Skeletal muscle cell (primary cell): ENCODE measurements at places on chromosomes 16 and 17.

- DNase-seq: peak; percentile 35
Measured at GRCh38 chr16:11359370-11359769, 14.1 kb downstream of the RMI2 start.

GRCh38 chr16:24852281-24852721 lies 6.5 kb downstream of the SLC5A11 start:
- no peak for DNase-seq

- no peak for DNase-seq
Measured at GRCh38 chr17:38671939-38672720, 2.6 kb downstream of the EPOP start.

GRCh38 chr17:81869221-81870130 lies 1.7 kb downstream of the ARHGDIA start:
- no peak for DNase-seq

DNA sequence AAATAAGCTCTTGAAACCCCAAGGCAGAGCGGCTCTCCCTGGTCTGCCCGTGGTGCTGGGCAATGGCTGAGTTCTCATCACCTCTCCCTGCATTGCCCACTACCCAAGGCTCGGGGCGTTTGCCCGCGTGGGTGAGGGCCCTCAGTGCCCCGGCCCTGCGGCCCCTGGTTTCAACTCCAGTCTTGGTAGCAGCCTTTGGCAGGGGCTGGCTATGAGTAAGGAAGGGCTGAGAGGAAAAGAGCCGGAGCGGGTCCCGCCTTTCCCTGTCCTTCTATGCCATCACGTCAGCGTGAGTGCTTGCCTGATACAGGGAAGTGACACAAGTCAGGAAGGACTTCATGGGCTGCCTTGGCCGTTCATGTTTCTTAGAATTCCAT lies 71.7 kb upstream of the CBX4 start:
- DNase-seq: no peak

- no peak for DNase-seq
Measured at GRCh38 chr17:51627779-51628178, 367.4 kb downstream of the UTP18 start.

DNA sequence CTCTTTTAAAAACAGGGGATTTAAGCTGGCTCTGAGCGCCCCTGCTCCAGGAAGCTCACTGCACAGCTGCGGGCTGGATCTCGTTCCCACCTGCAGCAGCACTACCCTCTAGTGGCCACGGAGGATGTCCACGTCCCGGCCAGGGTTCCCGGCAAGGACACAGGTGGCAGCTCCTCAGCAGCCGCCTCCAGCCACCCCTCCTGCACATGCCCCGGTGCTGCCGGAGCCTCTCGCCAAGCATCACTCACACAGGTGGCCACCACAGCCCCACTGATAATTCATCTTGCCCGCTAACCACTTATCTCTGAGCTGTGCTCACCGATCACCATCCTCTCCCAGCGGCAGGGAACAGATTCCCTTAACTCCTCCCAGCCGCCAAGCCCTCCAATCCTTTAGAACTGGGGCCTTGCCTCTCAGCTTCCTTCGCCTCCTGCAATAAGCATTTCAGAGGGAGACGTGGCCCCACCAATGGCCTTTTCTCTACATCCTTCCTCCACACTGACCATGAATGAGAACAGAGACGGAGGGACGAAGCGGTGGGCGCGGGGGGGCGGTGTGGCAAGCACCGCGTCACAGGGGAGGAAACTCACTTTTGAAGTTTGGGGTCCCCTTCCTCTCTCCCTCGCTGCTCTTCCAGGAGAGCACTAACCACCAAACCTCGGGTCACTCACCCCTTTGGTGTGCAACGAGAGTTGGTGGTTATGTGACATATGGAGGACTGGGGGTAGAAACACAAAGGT lies 222.1 kb downstream of the RBFOX3 start:
- no peak for DNase-seq

DNA sequence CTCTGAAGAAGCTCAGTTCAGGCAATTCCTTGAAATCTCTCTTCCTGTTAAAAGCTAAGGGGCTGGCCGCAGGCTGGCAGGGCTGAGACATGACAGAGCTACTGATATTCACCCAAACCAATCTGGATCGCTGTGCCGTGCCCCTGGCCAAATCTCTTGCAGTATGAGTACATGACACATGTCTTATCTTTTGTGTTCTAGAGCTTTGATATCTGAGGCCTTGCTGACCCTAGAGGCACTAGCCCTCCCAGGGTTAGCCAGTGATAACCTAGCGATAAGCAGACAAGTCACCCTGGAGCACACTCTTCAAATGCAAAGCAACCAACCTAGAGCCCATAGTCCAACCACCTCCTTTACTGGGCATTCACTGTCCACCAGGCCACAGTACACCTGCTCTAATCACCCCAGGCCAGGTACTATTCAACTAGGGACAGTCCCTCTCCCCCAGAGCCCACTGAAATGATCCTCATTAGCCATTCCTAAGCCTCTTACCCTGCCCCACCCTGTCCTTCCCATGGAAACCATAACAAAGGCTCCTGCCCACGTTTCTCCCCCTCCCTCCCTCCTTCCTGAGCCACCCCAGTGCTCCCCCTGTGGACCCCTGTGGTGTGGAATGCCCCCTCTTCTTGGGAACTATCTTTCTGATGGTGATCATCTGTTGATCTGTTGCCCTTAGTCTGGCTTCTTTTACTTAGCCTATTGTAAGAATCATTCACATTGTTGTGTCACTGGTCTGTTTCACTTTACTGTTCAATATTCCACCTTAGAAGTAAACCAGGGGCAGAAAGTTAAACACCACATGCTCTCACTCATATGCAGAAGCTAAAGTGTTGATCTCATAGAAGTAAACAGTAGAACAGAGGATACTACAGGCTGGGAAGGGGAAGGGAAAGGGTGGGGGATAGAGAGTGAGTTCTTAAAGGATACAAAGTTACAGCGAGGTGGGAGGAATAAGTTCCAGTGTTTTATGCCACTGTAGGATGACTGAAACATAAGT lies 52.5 kb downstream of the TEKT5 start:
- no peak for DNase-seq

DNA sequence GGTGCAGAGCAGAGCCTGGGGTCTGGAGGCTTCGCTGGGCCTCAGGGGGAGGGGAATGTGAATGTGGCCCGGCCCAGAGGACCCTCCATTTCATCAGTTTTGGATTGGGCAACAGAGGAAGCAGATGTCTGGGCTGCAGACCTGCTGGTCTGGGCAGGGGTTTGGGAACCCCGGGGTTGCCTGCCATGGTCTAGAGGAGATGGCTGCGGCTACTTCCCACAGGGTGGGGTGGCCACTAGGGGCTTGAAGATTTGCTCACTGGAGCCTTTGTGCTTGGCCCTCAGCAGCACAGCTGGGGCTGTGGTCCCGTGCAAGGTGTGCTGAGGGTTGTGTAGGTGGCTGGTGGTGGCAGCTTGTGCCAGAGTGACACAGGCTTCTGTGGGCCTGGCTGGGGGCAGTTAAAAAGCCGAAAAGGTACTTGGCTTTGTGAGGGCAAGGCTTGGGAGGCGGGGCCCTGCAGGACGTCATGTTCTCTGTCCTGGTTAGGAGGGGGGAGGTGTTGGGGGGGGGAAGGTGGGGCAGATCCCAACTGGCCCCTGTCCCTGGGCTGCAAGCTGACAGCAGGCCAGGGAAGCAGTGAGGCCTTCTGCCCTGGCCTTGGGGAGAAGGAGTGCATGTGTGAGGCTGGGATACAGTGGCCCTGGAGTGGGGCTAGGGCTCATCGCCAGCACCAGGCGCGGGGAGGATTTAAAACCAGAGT lies 98.0 kb downstream of the KPNA2 start:
- no peak for DNase-seq

GRCh38 chr17:8072341-8072728 lies 15.2 kb downstream of the ALOX12B start:
- no peak for DNase-seq

DNA sequence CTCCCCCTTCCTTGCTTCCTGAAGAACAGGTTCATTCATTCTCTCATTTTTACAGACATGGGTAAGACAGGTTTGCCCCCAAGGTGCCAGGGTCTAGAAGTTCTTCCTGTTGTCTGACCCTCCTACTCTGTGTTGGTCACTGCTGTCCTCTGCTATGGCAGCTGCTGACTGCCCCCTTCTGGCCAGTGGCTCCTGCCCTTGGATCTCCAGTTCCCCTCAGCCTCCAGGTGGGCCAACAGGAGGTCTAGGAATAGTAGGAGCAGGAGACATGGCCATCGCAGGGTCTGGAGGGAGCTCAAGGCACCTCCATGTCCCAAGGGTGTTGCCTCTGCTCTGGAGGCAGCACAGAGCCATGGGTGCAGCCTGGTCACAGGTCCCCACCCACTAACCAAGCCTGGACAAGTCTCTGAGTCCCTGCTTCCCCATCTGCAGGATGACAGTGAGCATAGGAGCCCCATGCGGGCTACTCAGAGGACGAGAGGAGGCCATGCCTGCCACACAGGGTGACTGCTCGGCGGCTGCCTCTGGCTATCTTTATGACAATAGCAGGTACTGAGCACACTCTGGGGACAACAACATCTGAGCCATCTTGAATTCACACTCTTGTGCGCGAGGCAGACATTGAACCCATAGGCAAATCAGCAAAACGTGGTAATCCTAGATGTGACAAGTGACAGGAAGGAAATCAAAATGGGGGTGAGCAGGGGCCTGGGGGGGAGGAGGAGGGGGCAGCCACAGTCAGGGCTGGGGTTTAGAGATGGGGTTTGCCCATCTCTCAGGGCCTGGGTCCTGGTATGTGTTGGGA lies 27.0 kb upstream of the NXPH3 start:
- DNase-seq: no peak
